ENCODE measurements at places on chromosomes 11 and 22.

DNA sequence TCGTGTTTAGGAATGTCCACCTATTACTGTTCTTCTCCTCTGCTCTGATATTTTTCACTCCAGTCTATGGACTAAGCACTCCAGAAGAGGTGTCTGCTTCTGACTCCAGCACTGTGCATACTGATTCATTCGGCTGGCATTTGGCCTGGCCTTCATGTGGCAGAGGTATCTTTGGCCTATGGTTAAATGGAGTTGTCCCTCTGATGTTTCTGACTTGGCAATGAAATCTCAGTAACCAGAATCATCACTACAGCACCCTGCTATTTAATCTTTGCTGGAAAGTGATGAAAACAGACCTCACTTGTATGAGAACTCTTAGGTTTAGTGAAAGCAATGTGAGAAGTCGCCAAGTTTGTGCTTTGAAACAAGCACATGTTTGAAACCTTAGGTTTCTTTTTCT, 155.2 kb downstream of the MAML2 start:
- no peak overlapping the region for H3K4me3 ChIP-seq
- DNase-seq = peak; percentile 56
- peaks cover 68% of the 10 kb centered on the region for H3K4me1 ChIP-seq
- H3K27me3 ChIP-seq = no peaks in the 10 kb centered on the region
- H3K27ac ChIP-seq = peak overlapping the region; percentile 79

DNA sequence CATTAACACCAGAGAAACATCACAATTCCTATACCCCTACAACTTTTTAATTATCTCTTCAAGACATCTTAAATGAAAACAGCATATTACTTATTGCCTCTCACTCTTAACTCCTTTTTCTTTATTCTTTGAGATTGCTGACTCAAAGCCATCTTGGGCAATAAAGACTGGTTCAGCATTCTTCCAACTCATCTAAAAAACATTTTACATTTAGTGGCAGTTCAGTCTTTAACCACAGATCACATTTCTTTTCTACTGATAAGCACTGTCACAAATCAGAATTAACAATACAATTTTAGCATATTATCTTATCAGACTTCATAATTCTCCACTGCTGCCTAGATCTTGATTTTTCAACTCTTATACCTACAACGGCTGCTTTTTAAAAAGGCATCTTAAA, 34.0 kb downstream of the SIK3 start:
- H3K27me3 ChIP-seq = no peaks in the 10 kb centered on the region
- peak overlapping the region; percentile 81 for H3K27ac ChIP-seq
- DNase-seq = no peak
- peaks cover 4% of the 10 kb centered on the region for H3K36me3 ChIP-seq

- DNase-seq = no peak
- peaks cover 15% of the 10 kb centered on the region for H3K4me1 ChIP-seq
- H3K27me3 ChIP-seq = no peaks in the 10 kb centered on the region
- no peak overlapping the region for H3K27ac ChIP-seq
- no peak overlapping the region for H3K4me3 ChIP-seq
Observed at GRCh38 chr11:60859616-60860250, 4.0 kb upstream of the PTGDR2 start.

DNA sequence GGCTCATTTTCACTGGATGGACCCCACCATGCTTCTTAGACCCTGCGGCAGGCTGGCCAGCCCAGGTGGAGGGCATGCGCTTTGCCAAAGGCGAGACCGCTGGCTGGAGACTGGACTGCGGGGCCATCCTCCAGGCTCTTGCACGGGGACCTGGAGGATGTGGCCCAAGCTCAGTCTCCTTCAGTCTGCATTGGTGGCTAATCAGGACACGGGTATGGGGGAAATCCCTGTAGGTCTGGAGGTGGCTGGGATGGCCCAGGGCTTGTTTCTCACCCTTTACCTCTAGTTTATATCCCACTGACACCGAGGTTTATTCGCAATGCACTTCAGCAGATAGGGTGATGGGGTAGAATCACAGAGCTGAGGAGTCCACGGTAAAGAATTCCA, 45.0 kb downstream of the BCR start:
- H3K4me3 ChIP-seq = no peak overlapping the region
- no peaks in the 10 kb centered on the region for H3K27me3 ChIP-seq
- peaks cover 35% of the 10 kb centered on the region for H3K36me3 ChIP-seq
- DNase-seq = no peak

GRCh38 chr11:5880329-5880728, at the start of gene OR52E4:
Gene OR52E4 (plus strand): TSS chr11:5880629. CDS start chr11:5884293, 3,664 bp downstream.
- H3K27ac ChIP-seq = no peak within 1 kb of the TSS
- no peak within 1 kb of the TSS for H3K4me3 ChIP-seq
- no peaks in the 10 kb centered on the region for H3K4me1 ChIP-seq
- H3K36me3 ChIP-seq = no peaks in the 10 kb centered on the region
- DNase-seq = no peak
- peaks cover 1% of the 10 kb centered on the region for H3K27me3 ChIP-seq

DNA sequence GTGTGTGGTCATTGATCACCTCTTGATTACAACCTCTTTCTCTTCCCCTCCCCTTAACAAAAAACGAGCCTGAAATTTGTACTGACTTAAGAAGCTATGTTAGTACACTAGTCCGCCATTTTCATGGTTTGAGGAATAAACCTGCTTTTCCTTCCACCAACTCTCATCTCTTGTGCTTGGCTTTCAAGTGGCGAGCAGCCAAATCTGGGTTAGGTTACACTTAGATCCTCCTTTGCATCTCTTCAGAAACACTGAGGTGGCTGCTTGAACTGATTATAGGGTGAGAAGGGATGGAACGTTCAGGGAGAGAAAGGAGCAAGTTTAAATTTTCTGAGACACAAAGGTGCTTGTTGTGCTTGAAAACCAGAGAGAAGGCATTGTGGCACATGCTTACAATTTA, 2171.4 kb downstream of the LRRC4C start:
- no peak for DNase-seq
- no peaks in the 10 kb centered on the region for H3K27me3 ChIP-seq
- no peak overlapping the region for H3K27ac ChIP-seq
- no peaks in the 10 kb centered on the region for H3K4me1 ChIP-seq
- H3K36me3 ChIP-seq = no peaks in the 10 kb centered on the region

- no peak for DNase-seq
- H3K4me3 ChIP-seq = no peak overlapping the region
- no peaks in the 10 kb centered on the region for H3K4me1 ChIP-seq
Observed at GRCh38 chr11:124983674-124984511, 29.9 kb downstream of the CCDC15 start.
